ENCODE measurements at places on chromosomes 2 and 18. TPM values are rescaled to one million over a fixed set of nuclear protein-coding genes. Genes with fewer than 3 reads are reported as not detected.

SERPINB11 gene
- not detected for total RNA-seq

PSMD1 gene
- total RNA-seq, result 87.6 TPM

NEMP2 gene
- total RNA-seq, result 10.2 TPM

PDE11A gene
- 0.14 TPM for total RNA-seq

UPP2 gene
- not detected for total RNA-seq

AMER3 gene
- under 0.01 TPM for total RNA-seq

ACMSD gene
- not detected for total RNA-seq

PTPRN gene
- total RNA-seq, result 0.14 TPM

NYAP2 gene
- total RNA-seq, result 0.05 TPM

FSHR gene
- not detected for total RNA-seq

Measured in thymus (tissue), 14 donors.